ENCODE measurements at places on chromosomes 6 and 20.
A peak's percentile ranks its signal among the peaks of the same experiment; 100 is the strongest.

GRCh38 chr6:140046016-140046632 is 671.7 kb upstream of the CITED2 start:
- no peak for DNase-seq

DNA sequence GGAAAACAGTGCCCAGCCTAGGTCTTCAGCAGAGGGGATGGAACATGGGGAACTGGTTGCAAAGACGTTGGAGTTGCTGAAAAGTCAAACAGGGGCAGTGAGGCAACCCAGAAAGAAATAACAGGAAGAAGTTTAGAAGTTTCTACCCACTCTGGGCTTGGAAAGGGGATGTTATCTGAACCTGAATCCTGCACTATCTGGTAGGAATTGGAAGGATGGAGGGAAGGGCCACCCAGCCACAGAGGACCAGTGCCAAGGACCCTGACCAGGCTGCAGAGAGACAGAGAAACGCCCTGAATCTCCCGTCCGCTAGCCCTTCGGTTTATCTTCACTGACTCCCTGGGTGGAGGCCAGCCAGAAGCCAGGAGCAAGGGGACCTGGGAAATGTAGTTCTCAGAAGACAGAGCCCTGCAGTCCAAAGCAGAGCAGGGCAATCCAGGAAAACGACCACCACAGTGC is 217.3 kb upstream of the RREB1 start:
- DNase-seq = no peak

GRCh38 chr20:50363027-50363426 is 147.2 kb upstream of the PTPN1 start:
- no peak for DNase-seq

DNA sequence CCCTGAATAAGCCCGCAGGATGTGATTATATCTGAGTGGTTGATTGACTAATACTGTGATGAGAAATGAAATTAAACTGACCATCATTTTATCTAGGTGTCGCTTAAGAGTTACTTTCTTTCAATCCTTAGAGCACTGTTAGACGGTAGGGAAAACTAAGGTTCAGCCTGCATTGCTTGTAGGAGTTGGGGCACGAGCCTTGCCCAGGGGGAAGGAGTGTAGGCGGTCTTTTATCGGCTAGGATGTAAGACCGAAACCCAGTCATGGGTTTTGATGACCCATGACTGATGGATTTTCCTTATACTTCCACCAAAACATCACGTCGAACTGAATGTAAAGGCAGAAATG is 392 bp upstream of the TASP1 start:
- DNase-seq = no peak

DNA sequence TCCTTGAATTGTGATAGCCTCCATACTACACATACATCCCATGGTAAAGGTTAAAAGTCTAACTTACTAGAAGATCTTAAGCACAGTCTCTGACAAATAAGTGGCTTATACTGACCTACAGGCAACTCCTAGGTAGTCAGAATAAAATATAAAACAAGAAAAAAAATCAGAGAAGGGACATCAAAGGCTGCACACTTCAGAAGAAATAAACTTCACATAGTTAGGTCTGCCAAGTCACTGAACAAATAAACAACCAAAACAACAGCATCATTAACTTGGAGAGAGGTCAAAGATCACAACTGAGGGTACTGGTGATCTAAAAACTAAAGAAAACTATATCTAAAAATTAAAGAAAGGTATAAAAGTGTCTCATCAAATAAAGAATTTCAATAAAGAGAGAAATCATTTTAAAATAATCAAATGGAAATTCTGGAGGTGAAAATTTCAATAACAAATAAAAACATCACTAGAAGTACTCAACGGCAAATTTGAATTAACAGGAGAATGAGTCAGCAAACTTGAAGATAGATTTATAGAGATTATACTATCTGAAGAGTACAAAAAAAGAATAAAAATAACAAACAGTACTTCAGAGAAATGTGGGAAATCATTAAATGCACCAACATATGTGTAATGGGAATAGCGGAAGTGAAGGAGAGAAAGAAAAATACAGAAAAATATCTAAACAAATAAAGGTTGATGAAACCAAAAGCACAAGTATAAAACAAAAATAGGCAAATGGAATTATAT is 88.0 kb upstream of the UST start:
- no peak for DNase-seq

GRCh38 chr6:684831-685636 is 7.9 kb downstream of the EXOC2 start:
- DNase-seq = no peak

- DNase-seq = no peak
These were observed 167.4 kb downstream of the DTNBP1 start for GRCh38 chr6:15495375-15495901.

- peak; percentile 28 for DNase-seq
These were observed 10.1 kb upstream of the NHSL1 start for GRCh38 chr6:138509371-138509770.

DNA sequence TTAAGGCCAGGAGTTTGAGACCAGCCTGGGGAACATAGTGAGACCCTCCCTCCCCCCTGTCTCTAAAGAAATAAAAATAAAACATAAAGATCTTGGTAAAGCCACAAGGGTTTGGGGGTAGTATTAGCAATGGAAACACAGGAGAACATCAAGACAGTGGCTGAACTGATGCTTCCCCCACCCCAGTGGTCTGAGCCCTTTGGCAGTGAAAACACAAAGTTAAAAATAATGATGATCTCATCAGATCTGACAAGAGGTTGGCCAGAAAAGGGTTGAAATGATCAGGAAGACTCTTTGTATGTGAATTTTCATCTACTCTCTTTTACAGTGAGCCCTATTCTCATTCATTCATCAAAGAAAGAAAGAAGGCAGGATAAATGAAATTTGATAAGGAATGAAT is 93.7 kb downstream of the KCNB1 start:
- DNase-seq = no peak

- DNase-seq = no peak
These were observed 8.5 kb upstream of the AFG1L start for GRCh38 chr6:108286366-108286765.

DNA sequence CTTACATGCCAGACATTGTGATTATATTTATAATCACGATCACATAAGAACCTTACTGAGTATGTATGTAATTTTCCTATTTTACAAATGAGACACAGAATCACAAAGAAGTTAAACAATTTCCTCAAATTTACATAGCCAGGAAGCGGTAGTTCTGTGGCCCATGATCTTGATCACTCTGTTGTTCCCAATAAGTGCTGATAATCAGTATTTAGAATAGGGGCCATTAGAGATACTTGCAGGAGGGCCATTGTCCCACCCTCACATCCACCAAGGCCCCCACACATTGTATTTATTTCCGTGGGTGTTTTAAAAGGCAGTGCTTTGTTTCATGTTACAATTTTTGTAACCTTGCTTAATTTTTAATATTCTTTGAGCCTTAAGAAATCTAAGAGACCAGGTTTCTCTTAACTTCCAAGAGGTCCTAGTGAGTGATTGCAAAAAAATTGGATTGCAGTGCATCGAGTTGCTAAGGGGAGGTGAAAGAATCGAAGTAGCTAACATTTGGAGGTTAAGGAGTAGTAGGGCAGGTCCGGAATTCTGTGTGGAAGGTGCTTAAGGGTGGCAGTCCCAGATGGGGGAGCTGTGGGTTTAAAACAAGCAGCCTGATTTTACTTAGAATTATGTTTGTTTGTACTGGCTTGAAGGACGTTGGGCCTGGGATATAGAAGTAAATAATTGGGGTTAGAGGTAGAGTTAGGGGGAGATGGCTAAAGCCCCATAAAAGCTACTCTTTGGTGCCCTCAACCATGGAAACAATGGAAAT is 339.4 kb downstream of the CDKAL1 start:
- no peak for DNase-seq

DNA sequence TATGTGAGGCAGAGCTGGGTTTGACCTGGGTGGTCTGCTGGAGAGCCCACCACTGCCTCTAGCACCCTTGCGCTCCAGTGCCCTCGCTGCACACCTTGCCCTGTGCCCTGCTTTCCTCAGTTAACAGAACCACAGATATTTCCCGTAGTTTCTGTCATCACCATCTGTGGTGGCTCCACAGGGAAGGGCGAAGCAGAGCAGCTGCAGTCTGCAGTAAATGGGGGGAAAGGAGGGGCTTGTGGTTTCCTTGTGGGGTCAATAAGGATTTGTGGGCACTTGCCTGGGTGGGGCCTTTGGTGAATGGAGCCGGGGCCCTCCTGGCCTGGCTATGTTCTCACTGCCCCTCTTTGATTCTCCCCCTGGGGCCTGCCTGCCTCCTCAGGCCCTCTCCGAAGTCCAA is 21.2 kb upstream of the CCDC167 start:
- no peak for DNase-seq

- DNase-seq = no peak
These were observed 911 bp downstream of the CDK19 start for GRCh38 chr6:110814102-110815014.

DNA sequence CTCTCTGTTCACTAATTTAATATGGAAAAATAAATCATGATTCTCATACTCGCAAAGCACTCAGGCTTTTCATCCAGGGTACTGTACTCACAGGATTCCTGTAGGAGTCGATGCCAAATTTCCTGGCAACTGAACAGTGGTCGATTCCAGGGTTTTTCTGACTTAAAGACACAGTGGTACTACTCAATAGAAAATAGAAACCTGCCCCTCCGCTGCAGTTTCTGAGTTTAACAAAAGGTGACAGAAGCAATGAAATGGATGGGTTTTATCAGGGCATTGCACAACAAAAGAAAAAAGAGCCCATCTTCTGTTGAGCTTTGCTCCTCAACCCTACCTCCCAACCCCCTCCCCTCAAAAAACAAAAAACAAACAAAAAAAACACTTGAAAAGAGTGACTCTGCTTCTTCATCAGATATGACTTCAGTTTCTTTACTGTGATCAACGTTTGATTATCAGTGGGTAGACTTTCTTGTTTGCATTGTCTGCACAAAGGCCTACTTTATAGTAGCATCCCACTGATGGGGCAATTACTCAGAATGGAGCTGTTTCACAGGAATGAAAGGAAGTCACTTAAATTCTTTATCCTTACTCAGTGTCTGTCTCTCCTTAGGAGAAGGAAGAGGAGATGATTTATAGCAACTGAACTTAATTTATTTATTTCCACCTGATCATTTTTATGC is 96.2 kb upstream of the FOXO3 start:
- DNase-seq = no peak

- DNase-seq = no peak
These were observed 13.4 kb upstream of the MYO6 start for GRCh38 chr6:75735491-75736186.

DNA sequence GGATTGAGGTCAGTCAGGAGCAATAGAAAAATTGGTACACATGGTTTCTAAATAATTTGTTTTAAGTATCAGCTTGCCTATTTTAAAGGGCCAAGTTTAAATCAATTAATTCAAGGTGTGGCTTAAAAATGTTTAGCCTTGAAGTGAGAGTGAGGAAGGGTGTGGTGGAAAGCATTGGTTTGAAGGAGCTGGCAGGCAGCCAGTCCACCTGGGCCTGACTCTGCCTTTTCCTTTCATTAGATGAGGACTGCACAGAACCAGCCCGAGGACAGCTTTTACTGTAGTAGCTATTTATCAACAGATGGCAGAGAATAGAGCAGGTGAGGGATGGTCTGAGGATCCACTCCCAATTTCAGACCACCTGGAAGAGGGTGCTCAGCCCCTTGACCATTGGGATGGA is 42.4 kb downstream of the DHX35 start:
- no peak for DNase-seq

- no peak for DNase-seq
These were observed 237.5 kb downstream of the CDC5L start for GRCh38 chr6:44624936-44625573.

- no peak for DNase-seq
These were observed 24.3 kb downstream of the GCNT2 start for GRCh38 chr6:10545482-10545881.

DNA sequence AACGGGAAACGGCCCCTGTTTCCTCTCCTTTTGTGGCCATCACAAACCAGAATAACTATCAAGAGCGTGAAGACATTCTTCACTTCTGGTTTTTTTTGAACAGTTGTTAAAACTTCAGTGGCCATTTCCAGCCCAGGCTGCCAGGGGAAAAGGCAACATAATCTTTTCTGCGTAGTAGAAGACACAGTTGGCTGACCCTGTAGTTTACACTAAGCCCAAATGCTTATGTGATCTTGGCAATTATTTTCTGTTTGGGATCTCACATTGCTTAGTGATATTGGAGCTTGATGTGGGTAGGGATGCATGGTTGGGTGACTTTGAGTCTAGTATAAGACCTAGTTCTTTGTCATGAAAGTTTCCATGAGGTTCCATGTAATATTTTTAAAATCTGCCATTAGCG is 449.4 kb upstream of the CDH4 start:
- DNase-seq = no peak

GRCh38 chr6:23265270-23265669 is 695.9 kb downstream of the HDGFL1 start:
- no peak for DNase-seq

DNA sequence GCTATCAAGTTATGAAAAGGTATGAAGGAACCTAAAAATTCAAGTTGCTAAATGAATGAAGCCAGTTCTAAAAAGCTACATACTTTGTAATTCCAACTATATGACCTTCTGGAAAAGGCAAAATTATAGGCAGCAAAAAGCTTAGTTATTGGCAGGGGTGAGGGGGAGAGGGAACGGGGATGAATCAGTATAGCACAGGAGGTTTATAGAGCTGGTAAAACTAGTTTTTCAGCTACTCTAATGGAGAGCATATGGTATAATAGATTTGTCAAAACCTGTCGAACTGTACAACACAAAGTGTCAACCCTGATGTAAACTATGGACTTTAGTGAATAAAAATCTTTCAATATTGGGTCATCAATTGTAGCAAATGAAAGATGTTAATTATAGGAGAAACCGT is 18.7 kb downstream of the MANEA start:
- no peak for DNase-seq

DNA sequence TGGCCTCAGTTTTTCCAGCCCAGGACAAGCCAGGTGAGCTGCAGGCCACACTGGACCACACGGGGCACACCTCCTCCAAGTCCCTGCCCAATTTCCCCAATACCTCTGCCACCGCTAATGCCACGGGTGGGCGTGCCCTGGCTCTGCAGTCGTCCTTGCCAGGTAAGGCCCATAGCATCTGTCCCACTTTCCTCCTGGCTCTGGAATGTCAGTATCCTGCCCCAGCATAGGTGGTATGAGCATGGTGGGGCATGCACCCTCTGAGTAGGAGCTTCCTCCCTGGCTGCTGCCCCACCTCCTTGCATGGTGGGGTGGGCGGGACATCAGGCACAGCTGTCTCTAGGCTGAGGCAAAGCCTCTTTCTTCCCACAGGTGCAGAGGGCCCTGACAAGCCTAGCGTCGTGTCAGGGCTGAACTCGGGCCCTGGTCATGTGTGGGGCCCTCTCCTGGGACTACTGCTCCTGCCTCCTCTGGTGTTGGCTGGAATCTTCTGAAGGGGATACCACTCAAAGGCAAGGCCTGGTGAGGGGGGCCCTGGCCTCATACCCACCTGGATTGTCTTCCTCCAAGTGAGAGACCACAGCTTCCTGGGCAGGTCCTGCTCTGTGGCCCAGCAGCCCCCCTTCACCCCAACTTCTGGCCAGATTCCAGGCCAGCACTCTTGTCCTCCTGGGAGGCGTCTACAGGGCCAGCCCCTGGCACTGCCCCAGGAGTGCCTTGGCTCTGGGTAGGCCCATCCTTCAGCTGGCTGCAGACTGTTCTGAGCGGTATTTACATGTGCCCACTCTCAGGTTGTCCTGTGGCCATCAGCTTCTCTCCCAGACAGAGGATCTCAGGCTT is 9.1 kb downstream of the PI16 start:
- DNase-seq = no peak

- DNase-seq = no peak
These were observed 261.3 kb downstream of the TMEM242 start for GRCh38 chr6:157061770-157062594.

Data from D721Med (cell line).